ENCODE measurements at places on chromosomes 16 and 17. TPM values are rescaled to one million over a fixed set of nuclear protein-coding genes. Genes with fewer than 3 reads are reported as not detected.

GRCh38 chr17:74491626-74492025 is 25.2 kb downstream of the CD300A start:
- H3K27ac ChIP-seq: no peak overlapping the region
- no peak overlapping the region for H3K4me3 ChIP-seq
- H3K36me3 ChIP-seq: no peaks in the 10 kb centered on the region

DNA sequence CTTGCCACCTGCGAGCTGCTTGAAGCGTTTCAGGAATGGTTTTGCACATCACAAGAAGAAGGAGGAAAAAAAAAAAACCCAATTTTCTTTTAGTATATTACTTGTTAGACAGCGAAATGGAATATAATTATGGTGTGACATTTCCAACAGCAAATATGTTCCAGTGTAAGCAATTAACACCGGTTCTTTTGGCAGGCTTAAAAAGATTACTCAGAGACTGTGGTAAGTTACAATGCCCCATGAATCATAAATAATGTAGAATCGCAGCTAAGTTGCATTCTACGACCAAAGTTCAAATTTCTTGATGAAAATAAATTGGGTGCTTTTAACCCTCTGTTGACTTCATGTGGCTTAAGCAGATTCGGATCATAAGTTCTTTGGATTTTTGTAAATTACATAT is 245.2 kb downstream of the XYLT1 start:
- peaks cover 3% of the 10 kb centered on the region for H3K4me1 ChIP-seq
- H3K27ac ChIP-seq: peak overlapping the region; percentile 58
- H3K36me3 ChIP-seq: no peaks in the 10 kb centered on the region
- DNase-seq: no peak
- no peaks in the 10 kb centered on the region for H3K27me3 ChIP-seq

The SLC47A2 gene
- not detected for total RNA-seq

The KRTAP9-2 gene
- total RNA-seq: not detected

DNA sequence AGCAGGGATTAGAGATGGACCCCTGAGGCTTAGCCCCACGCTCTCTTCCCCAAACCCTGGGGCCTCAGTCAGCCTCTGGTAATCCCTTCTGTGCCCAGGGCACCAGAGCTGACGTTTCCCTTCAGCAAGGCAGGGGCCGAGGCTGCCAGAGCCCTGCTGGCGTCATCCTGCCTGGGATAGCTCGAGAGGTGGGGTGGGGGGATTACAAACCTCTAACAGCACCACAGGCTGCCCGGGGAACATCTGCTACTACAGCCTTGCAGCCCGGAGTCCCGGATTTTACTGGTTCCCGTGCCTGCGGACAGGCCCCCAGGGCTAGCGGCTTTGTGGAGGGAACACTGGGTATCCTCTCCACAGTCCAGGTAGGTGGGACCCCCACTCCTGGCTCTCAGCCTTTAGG is at the start of gene AANAT:
TSS of gene AANAT (plus strand) at position 238 of the 400 bp plus-strand sequence. CDS start 1,144 bp downstream, outside the sequence.
- H3K4me3 ChIP-seq: no peak within 1 kb of the TSS
- no peaks in the 10 kb centered on the region for H3K36me3 ChIP-seq
- H3K4me1 ChIP-seq: no peaks in the 10 kb centered on the region
- no peak within 1 kb of the TSS for H3K27ac ChIP-seq
- H3K27me3 ChIP-seq: no peaks in the 10 kb centered on the region
- no peak for DNase-seq

DNA sequence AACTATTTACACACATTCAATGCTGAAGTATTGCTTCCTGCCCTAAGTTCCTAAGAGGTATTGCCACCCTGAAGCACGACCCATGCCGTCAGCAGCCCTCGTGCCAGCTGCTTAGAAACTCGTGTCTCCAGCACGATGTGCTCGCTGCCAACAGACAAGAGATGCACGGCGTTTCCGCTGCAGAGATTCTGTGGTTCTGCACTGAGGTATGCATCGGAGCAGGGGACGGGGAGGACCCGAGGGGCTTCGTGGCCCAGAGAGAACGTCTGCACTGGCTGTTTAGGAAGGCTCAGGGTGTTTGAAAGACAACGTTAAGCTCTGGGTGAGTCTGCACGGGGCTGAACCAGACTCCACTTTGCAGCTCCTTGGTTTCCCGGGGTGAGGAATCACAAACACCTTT is 82.7 kb upstream of the CREBBP start:
- DNase-seq: no peak
- H3K27me3 ChIP-seq: no peaks in the 10 kb centered on the region
- peaks cover 15% of the 10 kb centered on the region for H3K36me3 ChIP-seq

The CCDC144A gene
- 0.43 TPM for total RNA-seq

DNA sequence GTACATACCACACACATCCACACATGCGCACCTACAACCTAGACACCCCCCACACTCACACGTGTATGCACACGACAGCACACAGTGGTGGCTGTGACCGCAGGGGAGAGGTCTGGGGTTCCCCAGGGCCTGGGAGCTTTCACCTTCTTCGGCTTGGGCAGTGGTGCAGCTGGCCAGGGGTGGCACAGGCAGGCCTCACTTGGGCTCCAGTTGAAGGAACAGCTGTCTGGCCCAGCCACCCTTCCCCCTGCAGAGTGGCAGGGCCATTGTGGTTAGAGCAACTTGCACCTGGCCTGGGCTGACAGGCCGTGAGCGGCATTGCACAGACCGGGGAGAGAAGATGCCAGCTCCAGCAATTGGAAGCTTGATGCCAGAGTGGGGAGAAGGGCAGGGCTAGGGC is 114.5 kb upstream of the GSE1 start:
- no peaks in the 10 kb centered on the region for H3K27me3 ChIP-seq
- H3K36me3 ChIP-seq: no peaks in the 10 kb centered on the region
- no peaks in the 10 kb centered on the region for H3K4me1 ChIP-seq
- H3K4me3 ChIP-seq: no peak overlapping the region

- DNase-seq: no peak
- no peaks in the 10 kb centered on the region for H3K27me3 ChIP-seq
- peaks cover 5% of the 10 kb centered on the region for H3K4me1 ChIP-seq
- no peaks in the 10 kb centered on the region for H3K36me3 ChIP-seq
- H3K27ac ChIP-seq: no peak overlapping the region
These were observed 21.4 kb downstream of the GRIN2C start for GRCh38 chr17:74838274-74838673.

The LRRC37A gene
- total RNA-seq: not detected

- H3K4me3 ChIP-seq: no peak overlapping the region
- no peaks in the 10 kb centered on the region for H3K27me3 ChIP-seq
- no peak for DNase-seq
- no peak overlapping the region for H3K27ac ChIP-seq
- H3K36me3 ChIP-seq: no peaks in the 10 kb centered on the region
- H3K4me1 ChIP-seq: peaks cover 21% of the 10 kb centered on the region
These were observed 161.5 kb downstream of the C16orf78 start for GRCh38 chr16:49534901-49535610.

The CORO1A gene
- total RNA-seq: 69.4 TPM

DNA sequence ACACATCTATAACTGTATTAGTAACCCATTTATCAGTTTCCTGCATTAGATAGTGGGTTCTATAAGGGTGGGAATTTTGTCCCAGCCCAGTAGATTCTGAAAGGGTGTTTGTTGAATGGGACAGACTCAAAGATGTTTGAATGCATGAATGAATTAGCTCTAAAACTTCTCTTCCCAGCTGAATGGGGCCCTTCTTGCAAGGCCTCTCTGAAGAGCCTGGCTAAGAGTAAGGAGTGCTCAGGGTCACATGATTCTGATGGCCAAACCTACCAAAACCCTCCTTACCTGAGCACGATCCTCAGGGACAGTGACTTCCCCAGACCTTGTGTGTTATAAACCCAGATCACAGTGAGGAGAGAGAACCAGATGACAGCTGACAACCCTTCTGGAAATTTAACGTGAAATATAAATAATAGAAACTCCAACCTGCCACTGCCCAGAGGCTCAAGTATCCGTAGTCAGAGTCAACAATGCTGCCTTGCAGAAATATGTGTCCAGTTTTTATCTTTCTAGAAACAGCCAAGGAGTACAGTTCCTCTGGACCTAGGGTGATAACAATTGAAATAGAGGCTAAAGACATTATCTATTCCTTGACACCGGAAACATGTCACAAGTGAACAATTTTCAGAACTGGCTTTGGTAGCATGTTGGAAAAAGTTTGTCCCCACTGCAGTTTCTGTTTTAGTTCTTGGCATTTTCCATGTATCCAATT is 268.9 kb upstream of the MAF start:
- no peaks in the 10 kb centered on the region for H3K4me1 ChIP-seq
- DNase-seq: no peak
- no peak overlapping the region for H3K27ac ChIP-seq
- H3K27me3 ChIP-seq: no peaks in the 10 kb centered on the region

DNA sequence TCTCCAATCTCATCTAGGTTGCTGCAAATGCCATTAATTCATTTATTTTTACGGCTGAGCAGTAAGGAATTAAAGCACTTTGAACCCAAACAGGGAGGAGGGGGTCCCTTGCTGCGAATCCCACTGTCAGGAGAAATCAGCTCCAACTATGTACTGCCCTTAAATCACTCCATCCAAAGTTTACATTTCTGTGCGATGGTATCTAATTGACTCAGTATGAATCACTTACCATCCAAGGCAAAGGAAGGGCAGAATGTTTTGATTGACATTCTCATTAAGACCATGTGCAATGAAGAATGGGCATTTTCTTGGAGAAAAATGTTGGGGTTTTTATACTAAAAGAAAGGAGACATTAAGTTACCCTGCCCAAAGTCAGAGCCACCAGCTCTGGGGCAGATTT is 47.7 kb upstream of the XYLT1 start:
- DNase-seq: no peak
- H3K4me1 ChIP-seq: no peaks in the 10 kb centered on the region
- no peaks in the 10 kb centered on the region for H3K36me3 ChIP-seq
- H3K4me3 ChIP-seq: no peak overlapping the region

GRCh38 chr17:40063187-40063771 is 514 bp downstream of the THRA start:
- H3K27me3 ChIP-seq: no peaks in the 10 kb centered on the region
- peak overlapping the region; percentile 100 for H3K4me3 ChIP-seq
- no peak for DNase-seq
- H3K27ac ChIP-seq: peak overlapping the region; percentile 91
- H3K36me3 ChIP-seq: no peaks in the 10 kb centered on the region
- peaks cover 40% of the 10 kb centered on the region for H3K4me1 ChIP-seq

The CHST5 gene
- not detected for total RNA-seq

DNA sequence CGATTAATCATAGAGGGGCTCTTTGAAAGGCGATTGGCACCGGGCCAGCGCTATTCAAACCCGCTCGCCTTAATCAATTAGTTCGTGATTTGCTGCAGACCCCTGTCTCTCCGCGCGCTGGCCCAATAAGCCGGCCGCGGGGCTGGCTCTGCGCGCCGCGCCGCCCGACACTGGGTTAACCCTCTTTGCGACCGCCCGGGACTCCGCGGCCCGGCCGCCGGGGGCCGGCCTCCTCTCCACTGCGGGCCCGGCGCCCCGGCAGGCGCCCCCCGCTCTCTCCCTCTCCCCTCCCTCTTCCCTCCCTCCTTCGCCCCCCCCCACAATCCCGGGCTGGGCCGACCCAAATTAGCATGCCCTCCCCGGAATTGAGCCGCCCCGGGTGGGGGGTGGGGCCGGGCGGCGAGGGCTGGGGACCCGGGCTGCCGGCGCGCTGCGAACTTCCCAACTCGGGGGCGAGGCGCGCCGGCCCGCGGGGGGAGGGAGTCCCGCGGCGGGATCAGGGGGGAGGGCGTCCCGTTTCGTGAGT is 428 bp upstream of the SALL1 start:
- DNase-seq: no peak
- H3K27ac ChIP-seq: no peak overlapping the region
- peaks cover 23% of the 10 kb centered on the region for H3K27me3 ChIP-seq
- peaks cover 12% of the 10 kb centered on the region for H3K4me1 ChIP-seq
- H3K36me3 ChIP-seq: no peaks in the 10 kb centered on the region

GRCh38 chr16:67000384-67001351 is 12.3 kb downstream of the CES4A start:
- DNase-seq: peak; percentile 33
- H3K27me3 ChIP-seq: no peaks in the 10 kb centered on the region
- H3K27ac ChIP-seq: peak overlapping the region; percentile 72
- no peaks in the 10 kb centered on the region for H3K36me3 ChIP-seq
- peak overlapping the region; percentile 65 for H3K4me3 ChIP-seq

DNA sequence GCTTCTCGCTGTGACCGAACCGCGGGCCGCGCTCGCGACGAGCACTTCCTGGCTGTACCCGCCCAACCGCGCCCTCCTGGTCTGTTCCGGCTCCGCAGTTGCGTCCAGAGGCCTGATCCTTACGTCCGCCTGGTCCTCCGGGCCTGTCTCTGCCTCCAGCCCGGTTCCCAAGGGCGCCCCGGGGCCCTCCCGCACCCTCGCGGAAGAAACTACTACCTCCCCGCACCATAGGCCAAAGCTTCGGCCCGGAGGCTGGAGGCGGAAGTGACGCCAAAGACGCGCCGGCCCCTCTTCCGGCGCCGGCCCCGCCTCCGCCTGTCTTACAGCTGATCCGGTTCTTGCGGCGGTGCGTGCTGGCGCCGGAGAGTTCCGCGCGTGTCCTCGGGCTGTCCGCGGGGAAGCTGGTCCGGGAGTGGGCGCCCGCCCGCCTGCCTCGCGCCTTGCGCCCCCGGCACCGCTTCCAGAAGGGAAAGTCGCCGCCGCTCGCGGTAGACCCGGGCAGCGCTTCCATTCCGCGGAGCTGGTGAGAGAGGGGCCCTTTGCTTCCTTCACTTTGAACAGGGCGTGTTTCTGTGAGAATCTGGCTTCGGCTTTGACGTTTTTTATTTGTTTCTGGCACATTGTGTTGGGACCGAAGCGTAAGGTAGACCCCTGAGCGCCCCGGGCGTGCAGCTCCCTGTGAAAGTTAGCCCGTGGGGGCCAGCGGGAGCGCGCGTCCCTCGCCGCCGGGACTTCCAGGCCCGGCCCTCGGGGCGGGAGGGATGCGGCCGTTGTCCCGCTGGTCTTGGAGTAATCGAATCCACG is at the start of gene ZNF778:
TSS of gene ZNF778 (plus strand) at position 316 of the 804 bp plus-strand sequence. CDS start 3,425 bp downstream, outside the sequence.
- H3K27me3 ChIP-seq: no peaks in the 10 kb centered on the region
- peak within 1 kb of the TSS; percentile 91 for H3K27ac ChIP-seq
- peak within 1 kb of the TSS; percentile 75 for H3K4me3 ChIP-seq

GRCh38 chr17:16007439-16007838 is 7.8 kb downstream of the TTC19 start:
- no peak overlapping the region for H3K27ac ChIP-seq
- no peak overlapping the region for H3K4me3 ChIP-seq
- peaks cover 59% of the 10 kb centered on the region for H3K36me3 ChIP-seq
- no peaks in the 10 kb centered on the region for H3K27me3 ChIP-seq
- DNase-seq: no peak

The FAM20A gene
- total RNA-seq: 60.0 TPM

DNA sequence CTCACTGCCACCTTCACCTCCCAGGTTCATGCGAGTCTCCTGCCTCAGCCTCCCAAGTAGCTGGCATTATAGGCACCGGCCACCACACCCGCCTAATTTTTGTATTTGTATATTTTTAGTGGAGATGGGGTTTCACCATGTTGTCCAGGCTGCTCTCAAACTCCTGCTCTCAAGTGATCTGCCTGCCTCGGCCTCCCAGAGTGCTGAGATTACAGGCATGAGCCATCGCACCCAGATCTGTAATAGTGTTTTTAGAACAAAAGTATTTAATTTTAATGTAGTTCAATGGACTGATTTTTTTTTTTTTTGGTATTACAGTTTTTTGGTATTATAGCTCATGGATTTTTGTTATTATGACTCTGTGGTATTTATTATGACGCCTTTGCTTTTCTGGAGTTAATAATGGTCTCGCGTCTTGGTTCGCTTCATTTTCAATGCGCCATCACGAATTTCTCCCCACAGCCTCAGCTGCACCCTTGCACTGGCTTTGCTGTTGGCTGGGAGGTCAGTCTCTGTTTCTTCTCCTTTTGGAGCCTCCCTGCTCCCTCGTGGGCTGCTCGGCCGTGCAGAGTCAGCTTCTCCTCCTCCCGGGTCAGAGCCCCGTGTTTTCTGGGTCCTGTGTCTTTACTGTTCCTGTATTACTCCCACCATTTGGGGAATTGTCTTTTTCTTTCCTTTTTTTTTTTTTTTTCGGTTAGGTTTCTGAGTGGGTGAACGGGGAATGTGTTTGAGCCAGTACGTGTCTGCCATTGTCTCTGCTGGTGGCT is 27.2 kb downstream of the BAIAP2 start:
- peaks cover 6% of the 10 kb centered on the region for H3K4me1 ChIP-seq
- no peak overlapping the region for H3K4me3 ChIP-seq
- H3K36me3 ChIP-seq: peaks cover 4% of the 10 kb centered on the region
- H3K27ac ChIP-seq: no peak overlapping the region
- no peaks in the 10 kb centered on the region for H3K27me3 ChIP-seq
